ENCODE measurements at places on chromosomes 7 and 10.

- DNase-seq, result no peak
These were observed 32.4 kb downstream of the CALML3 start for GRCh38 chr10:5557040-5557721.

- DNase-seq, result no peak
These were observed 46.4 kb upstream of the CC2D2B start for GRCh38 chr10:95861386-95861785.

- no peak for DNase-seq
These were observed 192.7 kb downstream of the KIF20B start for GRCh38 chr10:89894051-89894450.

DNA sequence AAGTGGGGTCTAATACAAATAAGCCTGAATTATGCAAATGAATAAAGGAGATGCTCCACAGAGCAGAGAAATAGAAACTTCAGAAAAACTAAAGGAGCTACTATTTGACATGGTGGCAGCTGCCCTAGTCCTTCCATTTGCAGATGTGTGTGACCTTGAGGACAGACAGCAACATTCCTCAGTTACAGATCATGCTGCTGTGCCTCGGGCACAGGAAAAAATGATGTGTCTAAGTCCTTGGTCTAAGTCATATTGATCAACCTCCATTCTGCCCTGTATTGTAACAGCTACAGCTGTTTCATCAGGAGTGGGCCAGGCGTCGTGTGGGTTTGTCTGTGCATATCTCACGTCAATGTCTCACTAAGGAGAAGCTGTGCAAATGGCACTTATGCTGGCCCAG, 710.4 kb downstream of the TNS3 start:
- DNase-seq, result no peak

GRCh38 chr7:141460781-141461715, 90.2 kb upstream of the AGK start:
- DNase-seq, result peak; percentile 64

DNA sequence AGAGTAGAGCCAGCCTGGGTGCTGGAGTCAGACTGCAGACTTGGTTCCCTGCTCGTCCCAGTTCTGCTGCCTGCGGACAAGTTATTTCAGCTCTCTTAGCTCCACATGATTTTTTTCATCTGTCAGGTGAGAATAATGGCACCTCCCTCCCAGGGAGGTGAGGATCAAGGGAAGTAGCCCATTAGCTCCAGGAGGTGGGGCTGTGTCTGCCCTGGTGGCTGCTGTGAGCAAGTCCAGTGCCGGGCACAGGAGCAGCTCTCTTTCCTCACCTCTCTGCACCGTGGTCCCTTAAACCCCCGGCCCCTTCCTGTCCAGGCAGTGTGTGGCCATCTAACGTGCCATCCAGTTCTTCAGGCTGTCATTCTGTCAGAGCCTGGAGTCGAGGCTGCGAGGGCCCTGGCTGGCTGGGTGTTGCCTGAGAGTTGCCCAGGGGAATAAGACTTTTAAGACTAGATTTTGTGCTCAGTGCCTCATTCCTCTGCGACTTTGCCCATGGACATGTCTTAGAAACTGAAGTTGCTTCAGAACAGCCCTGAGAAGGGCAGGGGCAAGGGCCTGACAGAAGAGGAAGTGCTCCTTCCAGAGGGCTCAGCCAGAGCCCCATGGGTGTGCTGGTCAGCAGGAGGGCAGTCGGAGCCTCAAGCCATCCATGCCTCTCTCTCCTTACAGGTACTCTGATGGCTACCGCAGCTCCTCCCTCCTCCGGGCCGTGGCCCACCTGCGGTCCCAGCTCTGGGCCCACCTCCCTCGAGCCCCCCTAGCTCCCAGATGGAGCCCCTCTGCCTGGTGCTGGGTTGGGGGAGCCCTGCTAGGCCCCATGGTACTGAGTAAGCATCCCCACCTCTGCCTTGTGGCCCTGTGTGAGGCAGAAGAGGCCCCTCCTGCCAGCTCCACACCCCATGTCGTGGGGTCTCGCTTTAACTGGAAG, 5.0 kb downstream of the ABCB8 start:
- no peak for DNase-seq

DNA sequence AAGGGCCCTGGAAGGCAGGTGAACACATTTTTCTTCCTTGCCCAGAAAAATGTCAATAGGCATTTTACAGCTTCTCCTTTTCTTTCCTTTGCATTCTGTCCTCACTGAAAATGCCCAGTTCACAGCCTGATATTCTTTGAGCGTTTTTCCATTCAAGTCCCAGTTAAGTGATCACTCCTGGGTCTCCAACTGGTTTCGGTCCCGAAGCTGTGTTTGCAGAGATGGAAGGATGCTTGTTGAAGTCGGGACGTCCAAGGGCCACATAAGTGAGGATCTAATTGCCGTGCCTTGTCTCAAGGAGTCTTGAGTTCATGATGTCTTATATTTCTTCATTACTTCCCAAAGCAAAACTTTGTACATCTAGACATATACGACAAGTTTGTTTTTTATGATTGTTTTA, 208.7 kb upstream of the PRKCQ start:
- DNase-seq, result no peak

- DNase-seq, result no peak
These were observed 51.1 kb downstream of the SHH start for GRCh38 chr7:155761162-155761561.

DNA sequence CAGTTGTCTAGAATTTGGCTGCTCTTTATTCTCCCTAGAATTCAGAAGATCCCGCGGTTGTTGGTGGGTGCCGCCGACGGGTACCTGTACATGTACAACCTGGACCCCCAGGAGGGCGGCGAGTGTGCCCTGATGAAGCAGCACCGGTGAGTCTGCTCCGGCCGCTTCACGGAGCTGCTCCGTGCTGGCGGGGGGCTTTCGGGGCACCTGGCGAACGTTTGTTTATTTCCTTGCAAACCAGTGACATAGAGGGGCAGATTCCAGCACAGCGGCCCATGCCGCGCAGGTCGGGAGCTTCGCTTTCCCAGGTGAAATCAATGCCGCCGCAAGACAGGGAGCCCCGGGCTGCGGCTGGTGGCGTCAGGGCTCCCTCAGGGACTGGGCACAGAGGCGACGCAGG, 38.0 kb downstream of the WIPI2 start:
- DNase-seq, result no peak

- no peak for DNase-seq
These were observed 40.0 kb upstream of the RHEB start for GRCh38 chr7:151559557-151560183.

GRCh38 chr7:137642472-137642871, 204.3 kb downstream of the DGKI start:
- no peak for DNase-seq

GRCh38 chr7:91005841-91006240, 258.4 kb upstream of the FZD1 start:
- no peak for DNase-seq

DNA sequence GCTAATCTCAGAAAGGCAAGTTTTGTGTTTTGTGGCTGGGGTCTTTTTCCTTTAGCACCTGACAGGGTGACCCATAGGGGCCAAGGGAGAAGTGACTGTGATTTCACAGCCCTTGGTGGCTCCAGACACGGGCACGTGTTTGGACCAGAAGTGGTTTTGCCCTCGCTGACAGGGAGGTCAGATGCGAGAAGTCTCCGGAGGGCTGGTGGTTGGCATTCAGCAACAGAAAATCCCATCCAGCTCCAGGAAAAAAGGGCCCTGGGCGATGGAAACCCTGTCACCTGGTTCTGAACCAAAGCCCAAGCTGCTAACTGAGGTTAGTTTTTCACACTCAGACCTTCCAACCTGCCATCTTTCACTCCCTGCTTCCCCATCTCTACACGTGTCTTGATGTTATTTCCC, 272.9 kb downstream of the TRIL start:
- DNase-seq, result peak; percentile 69

GRCh38 chr10:4283846-4284610, 499.0 kb upstream of the KLF6 start:
- DNase-seq, result no peak

GRCh38 chr7:102089175-102090098, 197.2 kb upstream of the SH2B2 start:
- DNase-seq, result no peak

DNA sequence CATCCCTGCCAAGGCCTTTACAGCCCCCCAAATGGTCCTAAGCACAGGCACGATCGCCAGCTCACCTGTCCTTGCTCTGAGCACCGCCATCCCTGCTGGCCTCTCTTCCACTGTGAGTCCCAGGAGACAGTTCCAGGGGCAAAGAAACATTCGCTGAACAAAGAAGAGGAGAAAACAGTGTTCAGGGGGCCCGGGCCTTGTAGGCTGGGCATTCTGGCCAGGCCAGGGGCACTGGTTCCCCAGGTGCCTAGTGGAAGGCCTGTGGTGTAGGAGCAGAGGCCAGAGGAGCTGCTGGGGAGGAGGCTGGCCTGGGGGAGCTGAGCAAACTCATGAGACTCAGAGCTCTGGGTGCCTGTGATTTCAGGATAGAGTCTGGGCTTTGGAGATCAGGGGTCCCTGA, 22.6 kb downstream of the AQP1 start:
- no peak for DNase-seq

DNA sequence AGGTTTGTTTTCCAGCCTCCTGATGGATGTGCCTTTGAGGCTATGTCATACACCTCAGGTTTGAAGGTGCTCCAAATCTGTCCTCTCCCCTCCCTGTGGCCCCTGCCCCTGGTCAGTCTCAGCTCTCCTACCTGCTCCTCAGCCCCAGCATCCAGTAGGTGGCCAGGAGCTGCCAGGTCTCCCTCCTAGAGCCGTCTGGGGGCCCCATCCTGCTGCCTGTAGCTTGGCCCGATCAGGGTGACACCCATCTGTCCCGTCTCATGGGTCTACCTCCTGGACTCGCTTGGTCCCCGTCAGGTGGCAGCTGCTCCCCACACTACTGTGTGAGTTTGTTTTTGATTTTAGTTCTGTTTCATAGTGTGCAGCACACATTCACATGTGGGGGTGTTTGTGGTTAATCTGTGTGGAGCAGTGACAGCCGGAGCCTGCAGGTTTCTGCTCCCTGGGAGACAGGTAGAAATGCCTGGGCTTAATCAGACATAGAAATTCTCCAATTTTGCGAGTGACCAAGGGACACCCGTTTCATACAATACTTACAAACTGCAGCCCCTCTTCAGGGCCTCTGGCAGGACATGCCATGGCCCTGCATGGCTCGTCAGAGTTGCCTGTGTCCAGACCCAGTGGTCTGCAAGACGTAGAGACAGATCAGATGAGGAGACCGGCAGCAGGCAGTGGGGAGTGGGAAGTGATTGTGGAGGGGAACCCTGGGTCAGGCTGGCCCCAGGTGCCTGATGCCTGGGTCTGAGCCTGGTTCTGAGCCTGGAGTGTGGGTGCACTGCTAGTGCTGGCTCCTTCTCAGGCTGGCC, 17.1 kb downstream of the ADCY1 start:
- no peak for DNase-seq

- no peak for DNase-seq
These were observed 49.7 kb downstream of the UNC5B start for GRCh38 chr10:71262027-71262426.

DNA sequence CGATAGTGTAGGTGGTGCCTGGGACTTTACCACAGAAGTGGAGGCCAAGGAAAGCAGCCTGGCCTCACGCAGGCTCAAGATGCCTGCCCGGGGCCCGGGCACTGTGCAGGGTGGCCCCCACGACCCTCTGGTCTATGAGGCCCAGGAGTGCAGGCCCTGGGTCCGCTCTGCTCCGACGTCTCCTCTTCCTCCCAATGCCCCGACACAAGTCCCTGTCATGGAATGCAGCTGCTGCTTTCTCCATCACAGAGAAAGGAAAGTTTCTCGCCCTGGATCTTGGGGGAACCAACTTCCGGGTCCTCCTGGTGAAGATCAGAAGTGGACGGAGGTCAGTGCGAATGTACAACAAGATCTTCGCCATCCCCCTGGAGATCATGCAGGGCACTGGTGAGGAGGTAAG, 28.3 kb upstream of the HK1 start:
- DNase-seq, result no peak

- DNase-seq, result no peak
These were observed 1.7 kb upstream of the TBATA start for GRCh38 chr10:70786799-70787415.

DNA sequence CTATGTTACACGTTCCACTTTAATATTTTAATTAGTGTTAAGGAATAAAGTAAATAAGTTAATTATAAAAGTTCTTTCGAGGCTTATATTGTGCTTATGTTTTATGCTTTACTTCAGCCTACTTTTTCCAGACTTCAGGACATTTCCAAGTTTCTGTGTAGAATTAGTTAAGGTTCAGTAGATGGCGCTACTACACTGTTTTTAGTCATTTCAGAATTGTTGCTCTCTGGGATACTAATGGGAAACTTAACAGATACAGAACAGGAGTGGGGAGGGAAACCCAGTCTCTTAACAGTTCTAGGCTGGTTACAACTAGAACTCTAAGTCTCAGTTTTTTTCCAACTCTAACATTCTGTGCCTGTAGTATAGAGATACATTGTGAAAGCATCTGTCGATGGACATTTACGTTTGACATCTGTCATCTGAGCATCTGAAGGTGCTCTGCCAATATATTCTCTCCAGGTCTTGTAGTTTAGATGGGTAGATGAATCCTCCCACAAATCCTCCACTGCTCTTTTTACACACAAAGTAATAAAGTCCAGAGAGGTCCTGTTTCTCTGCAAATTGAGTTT, 56.8 kb upstream of the FAM171A1 start:
- peak; percentile 54 for DNase-seq

DNA sequence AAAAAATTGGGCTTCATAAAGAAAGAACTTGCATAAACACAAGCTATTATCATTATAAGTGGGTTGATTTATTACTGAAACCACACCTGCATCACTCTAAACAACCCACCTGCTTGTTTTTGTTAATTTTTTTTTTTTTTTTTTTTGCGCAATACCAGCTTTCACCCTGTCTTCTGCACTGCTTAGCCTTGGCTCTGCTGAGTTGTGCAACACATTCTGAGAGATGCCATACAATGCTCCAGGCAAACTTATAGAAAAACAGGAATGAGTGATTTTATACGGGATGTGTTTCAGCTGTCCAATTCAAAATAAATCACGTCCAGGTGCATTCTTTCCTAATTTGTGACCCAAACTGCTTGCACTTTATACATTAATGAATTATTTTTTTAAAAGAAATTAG, 923.6 kb downstream of the GATA3 start:
- DNase-seq, result no peak

DNA sequence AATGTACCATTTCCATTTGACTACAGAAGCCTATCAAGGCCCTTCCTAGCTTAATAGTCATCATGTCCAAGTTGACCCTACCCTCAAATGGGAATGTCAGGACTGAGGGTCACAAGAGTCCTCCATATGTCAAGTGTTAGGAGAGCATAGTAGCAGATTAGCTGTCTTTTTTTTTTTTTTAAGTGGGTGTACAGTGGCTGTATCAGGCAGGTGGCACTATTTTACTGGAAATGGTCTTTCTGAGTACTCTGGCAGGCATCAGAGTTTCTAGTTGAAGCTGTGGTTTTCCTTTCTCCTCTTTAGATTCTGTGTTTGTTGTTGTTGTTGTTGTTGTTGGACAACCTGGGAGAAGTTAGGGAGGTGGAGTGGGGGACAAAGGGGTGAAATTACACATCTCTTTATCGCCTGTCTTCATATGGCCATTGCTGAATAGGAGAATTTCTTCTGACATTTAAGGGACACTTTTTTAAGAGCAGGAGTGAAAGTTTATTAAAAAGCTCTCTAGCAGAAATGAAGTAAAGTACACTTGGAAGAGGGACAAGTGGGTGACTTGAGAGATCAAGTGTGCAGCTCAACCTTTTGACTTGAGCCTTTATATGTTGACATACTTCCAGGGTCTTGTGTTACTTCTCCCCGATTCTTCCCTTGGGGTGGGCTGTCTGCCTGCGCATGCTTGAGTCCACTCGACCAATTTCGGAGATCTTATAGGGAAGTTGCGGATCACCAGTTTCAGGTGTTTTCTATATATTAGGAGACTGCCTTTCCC, 104.1 kb upstream of the FOXP2 start:
- no peak for DNase-seq

Data from midbrain (tissue), 1 donor.